ENCODE measurements at places on chromosomes 16 and 17.

DNA sequence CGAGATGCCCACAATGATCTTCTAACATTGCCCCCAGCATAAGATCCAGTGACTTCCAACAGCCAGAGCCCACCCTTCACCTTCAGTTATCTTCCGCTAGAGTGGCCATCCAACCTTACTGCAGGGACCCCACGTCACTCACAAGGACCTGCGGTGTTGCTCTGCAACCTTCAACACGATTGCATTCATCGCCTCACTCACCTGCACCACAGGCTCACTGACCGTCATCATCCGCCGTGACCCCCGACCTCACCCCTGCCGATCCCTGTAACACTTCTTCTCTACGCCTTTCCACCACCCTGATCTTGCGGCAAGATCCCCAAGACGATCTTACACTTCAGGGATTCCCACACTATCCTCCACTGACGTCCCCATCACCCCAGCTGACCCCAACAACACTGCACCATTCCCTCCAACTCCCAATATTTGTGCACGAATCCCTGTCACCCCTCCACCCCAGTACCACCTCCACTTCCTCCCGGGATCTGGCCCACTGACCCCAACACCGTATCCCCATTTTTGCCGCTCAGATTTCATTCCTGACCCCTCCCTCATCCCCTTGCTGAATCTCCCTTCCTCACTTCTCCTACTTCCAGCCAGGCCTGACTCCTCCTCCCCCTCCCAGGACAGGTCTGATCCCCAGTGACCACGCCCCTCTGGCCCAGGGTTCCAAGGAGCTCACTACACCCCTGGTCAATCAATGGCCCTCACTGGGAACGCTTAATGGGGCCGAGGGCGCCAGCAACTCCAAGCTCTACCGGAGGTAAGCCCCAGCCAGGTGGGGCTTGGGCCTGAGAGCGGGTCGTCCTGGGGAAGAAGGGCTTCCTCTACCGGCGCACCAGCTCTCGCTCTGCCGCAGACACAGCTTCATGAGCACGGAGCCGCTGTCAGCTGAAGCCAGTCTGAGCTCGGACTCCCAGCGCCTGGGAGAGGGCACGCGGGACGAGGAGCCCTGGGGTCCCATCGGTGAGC lies 7.6 kb downstream of the RUNDC3A start:
- no peak for DNase-seq

DNA sequence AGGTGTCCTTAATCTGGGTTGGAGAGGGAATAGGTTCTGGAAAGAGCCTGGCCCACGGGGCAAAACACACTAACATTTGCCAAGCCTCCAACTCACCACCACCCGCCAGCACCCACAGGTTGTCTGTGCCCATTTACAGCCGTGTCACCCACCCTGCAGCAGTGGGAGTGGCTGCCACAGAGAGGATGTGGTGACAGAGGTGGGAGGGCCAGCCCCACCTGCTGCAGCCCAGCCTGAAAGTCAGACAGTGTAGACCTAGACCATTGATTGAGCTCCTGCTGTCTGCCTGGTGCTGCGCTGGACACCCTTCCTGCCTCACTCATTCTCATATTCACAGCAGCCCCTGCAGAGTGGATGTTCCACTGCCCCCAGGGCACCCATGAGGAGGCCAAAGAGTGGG lies 44.7 kb downstream of the IL21R start:
- peak; percentile 57 for DNase-seq

GRCh38 chr17:6374761-6375312 lies 60.1 kb downstream of the AIPL1 start:
- peak; percentile 85 for DNase-seq

DNA sequence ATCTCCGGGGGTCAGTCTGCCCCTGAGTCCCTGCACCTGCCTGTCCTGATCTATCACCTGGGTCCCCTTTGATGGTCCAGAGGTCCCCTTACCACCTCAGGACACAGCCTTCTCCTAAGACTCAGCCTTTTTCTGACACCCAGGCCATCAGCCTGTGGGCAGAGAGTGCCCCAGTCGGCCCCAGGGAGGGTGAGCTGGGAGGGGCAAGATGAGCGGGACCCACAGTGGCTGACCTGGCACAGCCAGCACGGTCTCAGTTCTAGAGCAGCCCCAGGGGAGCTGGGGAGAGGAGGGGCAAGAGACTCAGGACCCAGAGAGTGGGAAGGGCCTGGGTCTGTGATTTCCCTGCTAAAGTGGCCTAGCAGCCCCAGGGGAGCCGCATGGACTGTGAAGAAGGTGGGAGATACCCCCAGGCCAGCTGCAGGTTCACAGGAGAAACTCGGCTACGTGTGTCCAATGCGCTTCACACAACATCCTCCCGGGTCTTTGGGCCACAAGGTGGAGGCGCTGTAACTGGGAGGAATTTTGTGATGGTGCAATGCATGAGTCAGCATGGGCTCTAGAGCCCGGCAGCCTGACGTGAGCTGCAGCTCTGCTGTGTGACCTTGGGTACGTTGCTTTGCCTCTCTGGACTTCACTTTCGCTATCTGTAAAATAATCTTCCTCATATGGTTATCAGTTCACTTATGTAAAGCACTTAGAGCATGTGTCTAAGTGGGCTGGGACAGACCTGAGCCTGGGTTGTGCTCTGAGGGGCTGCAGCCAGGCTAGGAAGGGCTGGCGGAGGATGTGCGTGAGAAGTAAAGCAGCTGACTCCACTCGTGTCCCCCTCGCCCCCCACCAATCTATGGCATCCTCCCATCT lies 67.2 kb upstream of the LHX1 start:
- DNase-seq = no peak

DNA sequence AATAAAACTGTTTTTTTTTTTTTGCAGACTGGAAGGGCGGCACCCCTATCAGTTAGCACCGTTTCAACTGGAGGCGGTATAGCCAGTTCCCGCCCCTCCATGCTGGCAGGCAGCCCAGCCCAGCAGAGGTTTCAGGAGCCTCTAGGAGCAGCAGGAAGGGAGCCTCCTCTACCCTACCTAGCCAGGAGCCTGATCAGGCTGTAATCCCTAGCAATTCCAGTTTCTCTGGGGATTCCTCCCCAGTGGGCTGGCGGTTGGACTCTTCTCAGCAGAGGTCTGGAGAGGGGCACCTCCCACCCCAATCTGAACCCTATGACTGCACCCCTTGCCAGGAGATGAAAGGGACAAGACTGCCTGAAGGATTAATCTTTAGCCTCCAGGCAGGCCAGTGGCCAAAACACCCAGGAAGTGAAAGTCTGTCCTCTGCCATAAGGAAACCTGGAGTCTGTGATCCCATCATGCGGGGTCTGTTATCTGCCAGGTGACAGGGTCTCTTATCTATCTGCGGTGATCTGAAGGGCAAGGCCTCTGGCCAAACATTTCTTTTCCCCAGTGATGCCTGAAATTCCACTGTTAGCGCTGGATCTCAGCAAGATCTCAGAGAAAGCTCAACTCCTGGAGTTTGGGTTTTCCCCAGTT lies 4.9 kb upstream of the CDH1 start:
- DNase-seq = no peak

- no peak for DNase-seq
These were observed 1.7 kb downstream of the TNFRSF13B start for GRCh38 chr17:16969931-16970906.

GRCh38 chr17:47231334-47231733 lies 22.2 kb downstream of the MYL4 start:
- no peak for DNase-seq

DNA sequence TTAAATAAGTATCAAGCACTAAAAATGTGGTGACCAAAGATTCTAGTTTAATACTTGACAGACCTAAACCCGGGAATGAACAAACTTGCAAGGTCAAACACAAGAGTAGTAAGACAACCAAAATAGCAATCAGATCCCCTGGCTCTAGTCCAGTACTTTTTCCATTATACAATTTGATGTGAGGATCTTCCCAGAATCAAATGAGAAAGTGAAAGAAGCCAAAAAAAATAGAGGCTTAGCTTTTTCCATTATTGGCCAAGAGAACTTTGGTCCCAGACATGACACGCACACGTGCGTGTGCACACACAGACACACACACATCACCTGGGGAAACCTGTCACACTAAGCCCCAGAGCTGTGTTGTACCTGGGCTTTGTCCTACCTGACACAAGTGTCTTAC lies 300.6 kb upstream of the CDH5 start:
- DNase-seq = no peak

GRCh38 chr17:751269-752001 lies 629 bp downstream of the GEMIN4 start:
- peak; percentile 67 for DNase-seq

- DNase-seq = no peak
These were observed 5.0 kb upstream of the LASP1 start for GRCh38 chr17:38864636-38865398.

DNA sequence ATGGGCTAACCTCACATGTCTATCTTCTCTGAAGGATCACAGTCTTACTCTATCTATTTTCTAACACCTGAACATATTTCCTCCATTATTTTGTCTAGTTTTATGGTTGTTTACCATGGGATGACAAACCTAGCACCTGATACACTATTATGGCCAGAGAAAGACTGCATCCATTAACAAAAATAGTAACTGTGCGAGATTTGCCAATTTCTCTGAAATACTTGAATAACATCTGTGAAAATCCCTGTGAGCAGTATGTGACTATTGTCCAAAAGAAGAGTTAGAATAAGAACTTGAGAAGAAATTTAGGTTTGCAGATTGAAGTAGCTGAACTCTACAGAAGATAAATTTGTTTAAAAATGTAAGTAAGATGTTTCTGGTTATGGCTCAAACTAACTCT lies 142.0 kb upstream of the CDH11 start:
- no peak for DNase-seq

DNA sequence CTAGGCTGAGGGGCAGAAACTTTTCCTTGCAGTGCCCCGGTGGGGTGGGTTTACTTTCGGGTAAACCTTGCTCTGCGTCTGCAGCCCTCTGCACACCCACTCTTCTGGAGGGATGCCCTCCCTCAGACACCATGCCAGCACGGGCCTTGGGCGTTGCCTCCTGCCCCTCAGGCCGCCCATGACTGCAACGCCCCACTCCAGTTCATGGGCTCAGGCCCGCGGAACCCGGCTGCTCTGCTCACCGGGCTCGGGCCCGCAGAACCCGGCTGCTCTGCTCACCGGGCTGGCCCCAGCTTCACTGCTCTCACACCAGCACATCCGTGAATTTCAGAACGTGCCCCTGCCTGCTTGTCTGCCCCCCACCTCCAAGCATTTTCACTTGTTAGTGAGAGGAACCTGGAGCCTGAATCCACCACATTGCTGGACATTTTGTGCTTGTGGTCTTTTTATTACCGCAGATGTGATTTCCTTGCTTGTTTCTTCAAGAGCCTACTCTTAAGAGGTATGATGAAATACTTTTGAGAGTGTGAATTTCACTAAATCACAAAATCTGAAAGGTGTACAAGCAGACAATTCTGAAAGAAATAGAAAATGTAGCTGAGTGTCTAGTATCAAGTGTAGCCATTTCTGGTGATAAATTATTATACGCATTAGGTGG lies 130.9 kb downstream of the RPTOR start:
- DNase-seq = no peak

- no peak for DNase-seq
These were observed 6.5 kb downstream of the UNC119 start for GRCh38 chr17:28545787-28546415.

- DNase-seq = no peak
These were observed 128.1 kb downstream of the CDH13 start for GRCh38 chr16:82754716-82755513.

Data from stimulated activated CD4-positive, alpha-beta T cell treated with anti-CD3 and anti-CD28 coated beads, Interleukin-15, amount 100 ng/mL, for 24 hours (primary cell).